ENCODE measurements at places on chromosomes 6 and 20. TPM values are rescaled to one million over a fixed set of nuclear protein-coding genes. Genes with fewer than 3 reads are reported as not detected.
A peak's percentile ranks its signal among the peaks of the same experiment; 100 is the strongest.

SLC24A3 gene
- 0.04 TPM for total RNA-seq

OSER1 gene
- 57.7 TPM for total RNA-seq

GRCh38 chr20:4169360-4170190, 154.2 kb upstream of the RNF24 start:
- no peak for DNase-seq

GRCh38 chr20:29874476-29875202, 1382.8 kb upstream of the DEFB115 start:
- DNase-seq: no peak

GRCh38 chr6:28607990-28608389, 82.3 kb downstream of the GPX5 start:
- DNase-seq: no peak

GRCh38 chr20:44723391-44723790, 8.2 kb downstream of the CCN5 start:
- no peak for DNase-seq

- no peak for DNase-seq
Measured at GRCh38 chr6:145151624-145152023, 583.7 kb downstream of the EPM2A start.

- DNase-seq: no peak
Measured at GRCh38 chr6:25107218-25107617, 171.5 kb upstream of the RIPOR2 start.

GRCh38 chr20:38601216-38602184, at the start of gene ARHGAP40:
TSS of gene ARHGAP40 (plus strand) at chr20:38601809.
- no peak for DNase-seq

DNA sequence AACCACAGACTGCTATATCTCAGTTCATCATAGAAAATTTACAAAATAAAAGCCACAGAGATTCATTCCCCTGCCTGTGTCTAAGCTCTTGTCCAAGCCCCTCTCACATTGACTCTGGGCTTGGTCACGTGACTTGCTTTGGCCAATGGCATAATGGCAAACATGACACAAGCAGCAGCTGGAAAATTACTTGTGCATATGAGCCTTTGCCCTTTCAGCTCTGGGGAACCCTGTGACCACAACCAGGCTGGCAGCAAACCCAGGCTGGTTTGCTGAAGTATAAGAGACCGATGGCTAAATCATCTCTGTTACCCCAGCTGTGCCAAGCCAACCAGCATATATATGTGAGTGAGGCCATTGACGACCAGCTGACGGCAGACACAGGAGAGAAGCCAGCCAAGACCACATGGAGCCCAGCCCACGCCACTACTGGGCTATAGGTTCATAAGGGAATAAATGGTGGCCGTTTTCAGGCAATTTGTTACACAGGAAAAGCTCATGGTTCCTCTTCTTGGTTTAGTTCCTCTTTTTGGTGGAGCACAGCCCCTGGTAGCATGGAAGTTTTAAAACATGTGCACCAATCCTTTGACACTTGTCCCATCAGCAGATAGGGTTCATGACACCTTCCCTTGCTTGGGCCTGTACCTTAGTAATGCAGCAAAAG, 31.8 kb upstream of the RSPO4 start:
- DNase-seq: peak; percentile 64

GRCh38 chr20:4894981-4895381, 106.3 kb downstream of the SLC23A2 start:
- DNase-seq: no peak

- no peak for DNase-seq
Measured at GRCh38 chr6:129130106-129130505, 247.2 kb downstream of the LAMA2 start.

GRCh38 chr20:38825901-38826625, 20.6 kb downstream of the PPP1R16B start:
- DNase-seq: peak; percentile 84

DNA sequence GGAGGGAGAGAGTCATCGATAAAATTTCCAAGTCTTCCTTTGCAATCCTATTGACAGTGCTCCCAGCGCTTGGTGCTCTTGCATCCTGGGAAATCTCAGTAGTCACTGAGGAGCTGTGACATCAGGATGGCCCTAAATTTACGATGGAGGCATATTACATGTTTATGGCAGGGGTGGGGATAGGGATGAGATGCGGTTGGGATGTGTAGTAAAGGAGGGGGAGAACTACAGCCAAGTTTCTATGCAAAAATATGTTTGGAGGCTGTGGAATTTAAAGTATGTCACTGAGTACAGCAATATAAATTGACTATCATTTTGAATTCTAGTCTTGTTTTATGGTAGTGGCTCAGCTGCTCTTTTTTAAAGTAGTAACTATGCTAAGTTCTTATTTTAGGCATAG, 544.9 kb downstream of the PKHD1 start:
- DNase-seq: no peak

GRCh38 chr6:145331066-145331465, 404.3 kb downstream of the EPM2A start:
- no peak for DNase-seq

GRCh38 chr20:13930281-13930680, 60.1 kb downstream of the SEL1L2 start:
- peak; percentile 53 for DNase-seq

GRCh38 chr6:35634316-35634715, 54.4 kb downstream of the FKBP5 start:
- no peak for DNase-seq

GRCh38 chr6:148973538-148974208, 226.8 kb downstream of the UST start:
- DNase-seq: no peak

DNA sequence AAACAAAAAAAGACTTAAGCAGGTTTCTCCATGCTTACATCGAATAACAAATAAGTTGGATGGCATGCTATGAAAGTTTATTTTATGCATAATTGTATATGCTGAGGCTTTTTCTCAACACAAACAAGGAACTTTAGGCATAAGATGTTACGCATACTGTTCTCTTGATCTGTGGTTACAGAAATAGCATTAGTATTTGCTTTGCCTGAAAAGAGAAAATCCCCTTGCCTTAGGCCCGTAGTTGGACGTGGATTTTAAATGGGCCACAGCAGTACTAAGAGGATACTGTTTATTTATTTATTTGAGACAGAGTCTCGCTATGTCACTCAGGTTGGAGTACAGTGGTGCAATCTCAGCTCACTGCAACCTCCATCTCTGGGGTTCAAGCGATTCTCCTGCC, 19.0 kb downstream of the LYRM2 start:
- no peak for DNase-seq

Data from H4 (cell line).